RWPE1 (cell line): ENCODE measurements at places on chromosomes 11 and 22.

GRCh38 chr11:45984192-45984591 is 61.7 kb downstream of the LARGE2 start:
- no peak for DNase-seq

DNA sequence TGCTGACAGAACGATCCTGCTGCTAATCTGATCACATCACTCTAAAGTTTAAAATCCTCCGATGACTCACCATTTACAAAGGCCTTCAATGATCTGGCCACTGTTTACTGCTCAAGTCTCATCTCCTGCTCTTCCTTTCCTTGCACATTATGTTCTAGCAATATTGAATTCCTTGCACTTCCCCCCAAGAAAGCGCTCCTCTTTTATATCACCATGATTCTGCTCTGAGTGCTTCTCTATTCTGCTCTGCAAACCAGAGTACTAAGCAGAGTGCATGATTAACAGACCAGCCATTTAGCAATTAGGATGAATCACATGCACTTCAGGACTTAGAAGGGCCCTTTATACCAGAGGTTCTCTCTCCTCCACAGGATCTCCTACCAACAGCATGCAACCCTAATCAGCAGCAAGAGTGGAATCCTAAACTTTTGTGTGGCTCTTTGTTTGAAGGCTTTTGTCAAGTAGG is 1122.8 kb upstream of the CCDC90B start:
- DNase-seq = no peak

DNA sequence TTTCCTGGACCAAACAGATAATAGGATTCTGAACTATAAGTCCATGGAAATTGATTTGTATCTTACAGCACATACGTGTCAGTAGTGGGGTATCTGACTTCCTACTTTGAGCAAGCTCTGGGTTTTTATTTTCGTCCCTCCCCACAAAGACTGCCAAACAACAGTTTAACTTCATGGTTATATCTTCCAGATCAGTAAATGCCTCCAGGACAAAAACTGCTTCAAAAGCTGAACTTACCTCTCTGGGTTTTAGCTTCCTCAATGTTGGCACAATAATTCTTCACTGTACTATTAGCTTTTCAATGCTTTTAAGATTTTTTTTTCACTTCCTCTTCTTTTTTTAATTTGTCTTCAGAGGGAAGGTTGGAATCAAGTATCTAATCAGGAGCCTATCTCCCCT is 4.2 kb upstream of the DPF2 start:
- DNase-seq = no peak

DNA sequence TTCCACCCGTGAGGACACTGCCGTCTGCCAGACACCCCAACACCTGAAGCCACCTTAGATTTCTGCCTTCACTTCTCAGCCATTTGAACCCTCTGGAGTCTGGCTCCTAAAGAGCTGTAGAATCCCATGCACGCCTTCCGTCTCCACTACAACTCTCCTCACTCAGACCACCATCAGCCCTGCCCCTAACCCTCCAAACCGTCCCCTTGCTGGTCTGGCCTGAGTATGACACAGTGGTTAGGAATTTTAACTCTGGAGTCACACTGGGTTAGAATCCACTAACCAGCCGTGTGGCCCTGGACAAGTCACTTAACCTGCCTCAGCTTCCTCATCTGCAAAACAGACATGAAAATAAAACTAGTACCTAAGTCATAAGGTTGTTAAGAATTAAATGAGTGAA is 3.0 kb downstream of the CNIH2 start:
- DNase-seq = no peak
